ENCODE measurements at places on chromosomes 4 and X.

- no peak for DNase-seq
These were observed 131.1 kb downstream of the GPC3 start for GRCh38 chrX:133854290-133854689.

GRCh38 chrX:123189338-123189737 lies 5.3 kb downstream of the GRIA3 start:
- DNase-seq, result no peak

GRCh38 chr4:171588051-171588545 lies 225.1 kb upstream of the GALNTL6 start:
- DNase-seq, result no peak

DNA sequence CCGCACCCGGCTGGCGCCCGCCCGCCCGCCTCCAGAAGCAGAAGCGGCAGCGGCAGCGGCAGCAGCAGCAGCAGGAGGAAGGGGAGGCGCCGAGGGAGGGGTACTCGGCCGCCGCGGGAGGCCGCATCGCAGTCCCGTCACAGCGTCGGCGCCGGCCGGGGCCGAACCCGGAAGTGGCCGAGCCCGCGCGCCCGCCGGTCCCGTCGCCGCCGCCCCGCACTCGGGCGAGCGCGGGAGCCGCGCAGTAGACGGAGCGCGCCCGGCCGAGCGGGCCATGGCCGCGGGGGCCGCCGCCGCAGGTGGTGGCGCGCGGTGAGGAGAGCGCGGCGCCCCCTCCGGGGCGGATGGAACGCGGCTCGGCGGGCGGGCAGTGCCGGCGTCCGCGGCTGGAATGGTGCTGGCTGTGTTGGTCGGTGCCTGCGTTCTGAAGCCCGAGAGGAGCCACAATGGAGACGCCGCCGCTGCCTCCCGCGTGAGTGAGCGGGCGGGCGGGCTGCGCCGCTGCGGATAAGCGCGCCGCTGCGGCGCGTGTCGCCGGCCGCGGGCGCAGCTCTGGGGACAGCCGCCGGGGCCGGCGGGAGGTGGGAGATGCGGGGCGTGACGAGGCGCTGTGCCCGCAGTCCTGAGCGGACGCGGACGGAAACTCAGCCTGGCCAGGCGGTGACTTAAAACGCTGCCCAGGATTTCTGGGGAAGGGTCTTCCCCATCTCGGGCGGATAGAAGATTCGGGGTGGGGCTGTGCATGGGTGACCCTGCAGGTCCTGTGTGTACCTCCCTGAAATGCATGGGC lies at the start of gene KLHL2:
Gene KLHL2, plus strand, starts transcription at position 131 of the 790 bp plus-strand sequence. Its CDS starts 316 bp downstream, at position 447.
- DNase-seq, result peak; percentile 72

GRCh38 chrX:9443327-9443726 lies 21.5 kb upstream of the TBL1X start:
- no peak for DNase-seq

DNA sequence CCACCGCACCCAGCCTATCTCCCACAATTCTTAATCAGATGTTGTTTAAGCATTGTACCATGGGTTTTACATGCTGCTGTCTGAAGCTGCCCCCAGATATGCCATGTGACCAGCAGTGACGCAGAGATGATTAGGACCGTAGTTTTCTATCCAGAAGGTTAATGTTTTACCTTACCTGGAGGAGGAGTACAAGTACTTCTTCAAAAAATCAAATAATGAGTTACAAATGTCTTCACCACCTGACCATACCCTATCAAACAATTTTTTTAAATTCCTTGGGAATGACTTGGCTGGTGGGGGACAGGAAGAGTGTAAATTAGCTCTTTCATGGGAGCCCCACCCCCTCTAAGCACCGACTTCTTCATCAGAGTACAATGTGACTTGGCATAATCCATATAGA lies 16.2 kb upstream of the SGMS2 start:
- DNase-seq, result peak; percentile 8

DNA sequence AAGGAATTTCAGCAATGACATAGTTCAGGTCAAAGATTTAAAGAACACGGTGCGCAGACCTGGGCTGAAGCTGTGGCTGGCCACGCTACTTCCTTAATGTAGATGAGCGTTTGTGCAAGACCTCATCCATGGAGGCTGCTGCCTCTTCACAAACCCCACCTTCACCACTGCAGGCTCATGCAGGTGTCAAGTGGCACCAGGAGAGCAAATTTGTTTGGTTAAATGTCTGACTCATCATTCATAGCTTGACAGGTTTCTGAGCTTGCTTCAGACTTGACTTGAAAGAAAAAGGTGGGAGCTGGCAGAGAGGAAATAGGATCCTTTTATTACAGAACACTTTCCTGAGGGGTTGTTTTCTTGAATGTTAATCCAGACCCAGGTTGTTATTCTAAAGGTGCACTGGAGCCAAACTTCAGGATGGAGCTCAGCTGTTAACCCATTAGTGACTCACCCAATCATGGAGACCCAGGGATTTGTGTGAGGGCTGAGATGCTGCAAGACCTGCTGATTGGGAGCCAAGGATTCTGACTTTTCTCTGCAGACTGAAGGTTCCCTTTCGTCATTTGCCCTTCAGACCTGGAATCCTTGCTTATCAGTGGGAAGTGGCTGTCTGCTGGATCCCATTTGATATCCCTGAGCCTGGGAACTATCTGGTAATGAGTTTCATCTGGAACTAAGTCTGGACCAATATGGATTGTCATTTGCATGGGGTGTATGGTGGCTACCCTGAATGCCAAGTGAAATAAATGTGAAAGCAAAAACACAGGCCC lies 315.3 kb downstream of the PTTG2 start:
- DNase-seq, result peak; percentile 72

- no peak for DNase-seq
These were observed 58.2 kb upstream of the MAML3 start for GRCh38 chr4:140212194-140212593.

Measured in Caki2 (cell line).